A549 (cell line): ENCODE measurements at places on chromosomes 2 and 18.

- no peak for DNase-seq
Observed at GRCh38 chr2:227772932-227773331, 27.2 kb downstream of the SCYGR8 start.

GRCh38 chr2:167380555-167380954 lies 492.3 kb downstream of the XIRP2 start:
- no peak for DNase-seq

DNA sequence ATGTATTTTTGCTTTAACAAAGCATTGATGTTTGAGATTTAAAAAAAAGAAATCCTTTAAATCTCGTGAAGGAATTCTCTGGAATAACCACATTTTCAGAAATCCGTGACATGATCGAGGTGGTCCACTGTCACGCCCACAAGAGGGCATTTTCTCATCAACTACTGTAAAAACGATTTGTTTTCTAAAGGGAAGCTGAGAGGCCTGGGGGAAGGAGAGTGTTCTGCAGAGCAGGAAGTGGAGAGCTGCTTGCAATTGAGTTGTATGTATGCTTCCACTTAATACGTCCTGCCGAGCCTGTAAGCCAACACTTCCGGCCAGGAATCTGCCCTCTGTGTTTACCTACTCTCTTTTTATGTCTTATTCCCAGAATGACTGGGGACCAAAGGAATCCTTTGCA lies 19.4 kb downstream of the KLHL29 start:
- DNase-seq: peak; percentile 28

GRCh38 chr2:178241844-178242551 lies 47.7 kb downstream of the OSBPL6 start:
- peak; percentile 86 for DNase-seq

GRCh38 chr18:24160086-24160485 lies 21.2 kb downstream of the CABYR start:
- DNase-seq: no peak

- DNase-seq: no peak
Observed at GRCh38 chr2:28600181-28600580, 104.3 kb downstream of the PLB1 start.

GRCh38 chr2:138620431-138620830 lies 118.9 kb downstream of the SPOPL start:
- no peak for DNase-seq

DNA sequence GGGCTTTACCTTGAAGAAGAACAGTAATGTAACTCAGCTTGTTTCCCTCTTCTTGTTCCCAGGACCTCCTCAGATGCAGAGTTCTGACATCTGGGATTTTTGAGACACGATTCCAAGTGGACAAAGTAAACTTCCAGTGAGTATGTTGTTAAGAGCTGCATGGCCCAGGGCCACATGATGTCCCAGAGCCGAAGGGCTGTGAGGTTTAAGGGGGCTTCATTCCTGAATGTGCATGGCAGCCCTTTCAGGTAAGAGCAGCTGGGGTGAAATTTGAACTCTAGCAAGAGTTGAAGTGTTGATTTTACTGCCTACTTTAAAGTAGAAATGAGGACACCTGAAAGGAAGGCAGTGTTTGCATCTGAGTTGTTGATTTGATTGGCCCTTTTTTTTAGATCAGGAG lies 13.3 kb downstream of the CHMP1B start:
- DNase-seq: no peak

- no peak for DNase-seq
Observed at GRCh38 chr18:10114717-10115463, 201.1 kb downstream of the VAPA start.

DNA sequence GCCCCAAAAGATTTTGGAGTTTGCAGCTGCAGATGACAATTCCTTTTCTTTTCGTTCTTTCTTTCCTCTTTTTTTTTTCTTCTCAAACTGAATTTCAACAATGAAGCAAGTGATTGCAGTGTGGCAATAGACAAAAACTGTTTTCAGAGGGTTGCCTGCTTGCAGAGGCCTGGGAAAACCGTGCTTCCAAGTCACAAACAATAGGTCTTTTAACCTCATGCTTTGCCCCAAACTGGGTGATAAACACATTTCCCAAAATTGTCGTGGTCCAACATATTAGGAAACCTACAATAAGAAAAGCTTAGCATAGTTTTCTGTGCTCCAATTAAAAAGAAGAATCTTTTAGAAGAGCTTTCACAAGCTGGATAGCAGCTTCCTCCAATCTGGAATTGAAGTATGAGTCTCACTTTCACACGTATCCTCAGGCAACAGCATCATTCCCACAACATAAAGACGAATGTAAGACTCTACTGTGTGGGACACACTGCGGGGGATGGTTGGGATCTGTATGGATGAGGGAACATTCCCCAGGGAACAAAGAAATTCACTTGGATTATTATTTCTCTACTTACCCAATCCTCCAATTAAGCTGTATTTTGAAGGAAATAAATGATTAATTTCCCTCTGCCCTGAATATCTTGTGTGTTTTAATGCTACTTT lies 656.1 kb downstream of the RNF144A start:
- DNase-seq: no peak

DNA sequence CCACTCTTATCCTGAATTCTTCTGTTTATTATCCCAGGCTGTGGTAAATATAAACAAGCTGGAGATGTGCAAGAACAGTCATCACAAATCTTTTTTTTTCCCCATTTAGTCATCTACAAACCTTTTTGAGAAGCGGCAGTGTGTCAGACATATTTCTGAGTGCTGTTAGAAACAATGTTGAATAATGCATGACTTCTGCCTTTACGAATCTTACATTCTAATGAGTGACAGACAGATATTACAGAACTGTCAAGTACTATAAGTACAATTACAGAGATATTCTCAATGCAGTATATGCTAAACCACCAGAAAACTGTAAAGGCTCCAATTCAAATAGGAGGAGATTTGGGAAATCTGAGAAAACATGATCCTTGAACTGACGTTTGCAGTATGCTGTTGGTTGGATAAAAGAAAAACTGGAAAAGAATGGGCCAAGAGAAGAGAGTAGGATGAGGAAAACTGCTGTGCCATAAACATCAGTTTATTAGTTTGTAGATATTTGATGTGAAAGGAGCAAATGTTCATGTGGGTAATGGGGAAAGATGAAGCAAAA lies 379.5 kb upstream of the SLC8A1 start:
- no peak for DNase-seq

DNA sequence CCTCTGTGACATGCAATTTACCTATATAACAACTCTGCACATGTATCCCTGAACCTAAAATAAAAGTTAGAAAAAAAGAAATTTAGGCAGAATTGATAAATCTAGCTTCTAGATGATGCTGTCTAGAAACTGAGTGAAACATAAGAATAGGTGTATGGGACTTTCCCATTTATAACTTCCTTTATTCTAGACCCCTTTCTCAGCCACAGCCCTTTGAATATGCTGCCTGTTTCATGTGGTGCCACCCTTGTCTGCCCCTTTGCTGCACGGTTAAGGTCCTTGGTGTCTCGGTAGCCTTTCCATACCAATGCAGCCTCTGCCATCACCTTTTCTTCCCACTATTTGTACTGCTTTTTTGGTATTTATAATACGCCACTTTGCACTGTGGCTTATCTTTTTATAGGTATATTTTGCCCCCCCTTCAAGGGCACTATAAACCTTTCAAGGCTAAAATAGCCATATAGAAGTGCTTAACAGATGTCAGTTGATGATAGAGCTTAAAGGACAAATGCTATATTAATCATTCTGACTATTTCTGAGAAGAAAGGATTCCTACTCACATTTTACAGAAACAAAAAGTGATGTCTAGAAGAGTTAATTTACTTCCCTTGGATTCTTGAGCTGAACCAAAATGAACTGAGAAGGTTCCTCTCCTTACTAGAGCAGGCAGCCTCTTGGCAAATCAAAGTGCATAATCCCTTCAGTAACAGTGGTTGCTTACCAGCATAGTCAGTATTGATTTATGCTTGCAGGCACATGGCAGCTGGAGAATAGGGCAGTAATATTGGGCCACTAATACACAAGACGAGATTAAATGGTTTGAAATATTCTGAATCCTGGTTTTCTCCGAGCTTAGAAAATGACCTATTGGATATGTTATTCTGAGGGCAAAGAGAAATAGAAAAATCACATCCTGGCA lies 88.1 kb upstream of the CYP26B1 start:
- no peak for DNase-seq

DNA sequence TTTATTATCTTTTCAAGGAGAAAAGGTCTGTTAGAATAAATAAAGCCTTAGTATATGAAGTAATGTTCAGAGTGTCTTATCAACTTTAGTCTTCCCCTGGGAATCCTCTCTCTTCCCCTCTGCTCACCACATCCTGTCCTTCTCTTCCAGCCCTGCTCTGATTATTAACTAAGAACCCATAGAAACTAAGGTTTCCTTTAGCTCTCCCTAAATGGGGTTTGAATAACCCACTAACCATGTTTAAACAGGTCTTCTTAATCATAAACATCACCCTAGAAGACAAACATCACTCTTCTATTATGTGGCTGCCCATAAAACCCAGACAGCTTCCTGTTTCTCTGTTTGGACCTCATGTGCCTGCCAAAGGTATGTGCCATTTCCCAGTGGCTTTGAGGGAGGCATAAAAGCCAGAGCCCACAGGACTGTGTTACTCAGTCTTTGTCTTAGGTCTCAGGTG lies 50.1 kb downstream of the SLC14A1 start:
- DNase-seq: no peak

DNA sequence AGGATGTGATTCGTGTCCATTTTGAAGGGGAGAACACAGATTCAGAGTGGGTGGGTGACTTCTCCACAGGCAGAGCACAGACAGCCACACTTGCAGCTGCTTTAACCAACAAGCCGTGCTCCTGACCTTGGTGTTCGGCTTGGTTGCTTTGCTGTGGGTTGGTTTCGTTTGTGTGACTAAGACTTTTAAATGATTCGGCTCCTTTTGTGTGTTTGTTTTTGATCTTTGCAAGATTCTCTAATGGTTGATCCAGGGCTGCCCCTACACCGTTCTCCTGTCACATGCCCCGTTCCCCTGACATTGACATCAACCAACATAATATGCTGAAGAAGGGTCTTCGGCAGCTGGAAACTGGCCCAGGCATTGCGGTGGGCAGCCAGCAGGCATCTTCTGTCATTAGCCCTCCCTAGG lies 95.9 kb upstream of the MBOAT2 start:
- DNase-seq: peak; percentile 31

GRCh38 chr2:239339726-239340601 lies 60.9 kb downstream of the HDAC4 start:
- no peak for DNase-seq

DNA sequence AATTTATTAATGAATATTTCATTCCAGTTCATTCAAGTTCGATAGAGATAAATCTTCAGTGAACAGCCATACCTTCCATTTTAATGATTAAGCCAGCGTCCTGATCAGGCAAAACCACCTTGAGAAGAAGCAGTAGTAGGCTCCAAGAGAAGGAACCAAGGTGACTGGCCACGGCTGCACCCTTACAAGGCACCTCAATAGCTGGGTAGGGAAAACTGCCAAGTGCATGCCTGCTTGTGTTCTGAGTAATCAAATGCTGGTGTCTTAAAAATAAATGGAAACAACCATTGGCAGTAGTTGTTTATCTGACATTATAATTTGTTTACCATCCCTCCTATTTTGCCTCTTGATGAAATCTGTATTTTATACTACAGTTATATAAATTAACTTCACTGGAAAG lies 10.0 kb upstream of the FEZ2 start:
- no peak for DNase-seq

DNA sequence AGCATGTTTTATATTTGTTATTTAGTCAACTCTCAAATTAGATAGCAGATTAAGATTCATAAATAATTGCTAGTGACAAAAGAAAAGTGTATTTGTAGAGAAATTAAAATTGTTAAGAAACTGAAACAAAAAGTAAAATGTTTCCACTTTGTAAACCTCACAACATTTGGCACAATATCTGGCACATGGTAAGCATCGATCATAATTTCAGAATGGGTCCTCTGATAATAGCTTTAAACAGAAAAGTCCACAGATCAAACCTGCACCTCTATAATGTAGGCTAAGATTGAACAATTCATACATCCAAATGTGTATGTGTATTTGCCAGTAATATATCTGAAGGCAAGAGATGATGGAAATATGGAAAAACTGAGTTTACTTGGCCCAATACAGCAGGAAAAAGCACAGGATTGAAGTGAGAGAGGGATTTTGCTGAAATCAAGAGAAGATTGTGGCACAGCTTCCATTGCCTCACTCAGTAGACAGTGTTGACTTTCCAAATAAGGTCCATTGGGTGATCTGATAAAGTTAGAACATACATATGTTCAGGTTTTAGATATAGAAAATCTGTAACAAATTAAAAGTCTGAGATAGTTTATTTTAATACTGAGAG lies 39.4 kb downstream of the COBLL1 start:
- no peak for DNase-seq

DNA sequence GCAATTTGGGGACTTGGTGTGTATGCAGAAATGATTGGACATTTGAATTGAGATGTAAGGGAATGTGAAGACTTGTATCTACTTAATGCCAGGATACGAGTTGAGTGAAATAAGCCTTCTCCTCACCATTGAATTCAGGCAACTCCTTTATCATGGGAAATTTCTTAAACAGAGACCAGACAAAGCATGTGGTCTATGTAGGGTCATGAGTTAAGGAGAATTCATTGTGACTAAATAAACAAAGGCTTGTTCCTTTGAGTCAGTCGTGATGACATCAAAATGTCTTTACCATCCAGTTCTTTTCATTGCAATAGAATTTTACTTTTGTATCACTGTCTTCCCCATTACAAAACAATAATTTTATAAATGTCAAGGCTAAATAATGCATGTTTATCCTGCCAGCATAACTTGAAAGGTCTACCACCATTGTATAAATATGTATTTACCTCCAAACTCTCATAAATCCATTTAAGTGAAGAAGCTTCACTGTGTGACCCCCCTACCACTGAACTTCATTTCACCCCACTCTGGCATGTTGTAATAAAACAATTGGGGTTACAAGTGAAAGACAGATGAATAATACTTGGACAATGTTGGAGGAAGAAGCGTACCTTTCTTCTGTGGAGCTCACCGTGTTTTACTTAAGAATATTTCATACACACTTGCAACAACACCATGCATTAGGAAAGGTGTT lies 149.4 kb downstream of the EPHA4 start:
- no peak for DNase-seq

- DNase-seq: no peak
Observed at GRCh38 chr2:7609974-7610373, 692.8 kb downstream of the RNF144A start.
